ENCODE measurements at places on chromosomes 7 and 10.

- DNase-seq: peak; percentile 73
Measured at GRCh38 chr10:97648562-97649404, 8.3 kb downstream of the PI4K2A start.

- DNase-seq: peak; percentile 14
Measured at GRCh38 chr7:149209518-149210269, 14.3 kb downstream of the ZNF282 start.

DNA sequence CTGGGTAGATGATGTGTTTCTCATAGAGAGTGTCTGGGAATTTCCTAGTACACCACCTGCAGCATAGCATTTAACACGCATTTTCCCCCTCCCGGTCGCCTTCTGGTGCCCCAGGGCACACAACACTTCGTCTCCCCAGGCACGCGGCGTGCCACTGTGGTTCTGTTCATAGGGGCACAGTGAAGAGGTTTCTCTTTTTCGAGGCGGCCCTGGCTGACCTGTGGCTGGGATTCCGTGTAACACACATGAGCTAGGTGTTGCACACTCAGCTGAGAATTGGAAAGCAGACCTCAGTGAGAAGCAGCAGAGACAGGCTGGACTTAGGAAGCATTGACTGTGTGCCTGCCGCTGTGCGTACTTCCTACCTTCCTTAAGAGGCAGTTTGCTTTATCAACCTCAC lies 214.3 kb upstream of the SHH start:
- no peak for DNase-seq

- DNase-seq: no peak
Measured at GRCh38 chr7:101950450-101951119, 133.2 kb downstream of the CUX1 start.

- DNase-seq: no peak
Measured at GRCh38 chr7:31963569-31964175, 106.5 kb downstream of the PDE1C start.

DNA sequence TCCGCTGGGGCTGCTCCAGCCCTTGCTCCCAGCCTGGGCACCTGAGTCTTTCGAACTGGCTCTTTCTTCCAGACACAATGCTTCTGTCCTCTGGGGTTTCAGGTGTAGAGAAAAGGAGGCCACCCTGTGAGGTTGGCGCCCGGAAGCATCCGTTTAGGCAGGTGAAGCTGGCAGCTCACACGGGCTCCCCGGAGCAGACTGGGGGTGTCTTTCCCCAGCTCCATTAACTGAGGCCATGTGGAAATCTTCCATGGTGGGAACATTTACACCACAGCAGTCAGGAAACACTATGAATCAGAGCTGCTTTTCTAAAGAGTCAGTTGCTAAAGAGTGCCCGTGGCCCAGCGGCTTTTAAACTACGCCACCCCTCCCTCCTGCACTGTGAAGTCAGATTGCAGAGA lies 29.2 kb downstream of the PRKAG2 start:
- DNase-seq: no peak

GRCh38 chr7:133207687-133208086 lies 45.2 kb upstream of the EXOC4 start:
- DNase-seq: no peak

GRCh38 chr7:91566402-91566732 lies 302.1 kb downstream of the FZD1 start:
- no peak for DNase-seq

DNA sequence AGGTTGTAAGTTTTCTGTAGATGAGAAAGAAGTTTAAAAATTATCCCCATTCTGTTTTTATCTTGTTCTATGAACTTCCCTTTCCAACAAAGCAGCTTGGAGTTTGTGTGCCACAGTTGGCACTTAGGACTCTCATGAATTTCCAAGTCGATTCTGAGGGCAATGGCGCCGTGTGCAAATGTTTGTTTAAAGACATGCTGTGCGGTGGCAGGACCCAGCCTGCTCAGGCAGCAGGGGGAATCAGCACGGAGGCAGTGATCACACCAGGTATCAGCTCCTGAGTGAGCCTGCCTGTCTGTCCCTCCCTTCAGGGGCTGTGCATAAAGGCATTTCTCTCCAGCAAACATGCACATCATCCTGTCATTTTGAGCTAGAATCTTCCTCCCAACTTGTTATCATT lies 109.8 kb upstream of the WDR11 start:
- DNase-seq: no peak

DNA sequence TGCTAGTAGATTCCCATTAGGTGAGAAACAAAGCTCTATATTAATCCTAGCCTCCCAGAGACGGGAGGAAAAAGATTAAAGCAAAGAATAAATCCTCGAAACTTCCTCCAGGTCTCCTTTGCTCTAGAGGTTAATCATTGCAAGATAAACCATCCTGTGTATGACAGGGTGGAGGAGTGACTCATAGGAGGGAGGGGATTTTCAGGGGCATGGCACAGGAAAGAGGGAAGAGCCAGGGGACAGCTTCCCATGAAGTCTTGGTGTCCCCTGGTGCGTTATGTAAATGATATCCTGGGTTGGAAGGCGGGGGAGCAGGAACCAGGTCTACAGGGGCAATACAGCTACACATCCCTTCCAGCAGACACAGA lies 780 bp downstream of the CYP3A5 start:
- peak; percentile 95 for DNase-seq

DNA sequence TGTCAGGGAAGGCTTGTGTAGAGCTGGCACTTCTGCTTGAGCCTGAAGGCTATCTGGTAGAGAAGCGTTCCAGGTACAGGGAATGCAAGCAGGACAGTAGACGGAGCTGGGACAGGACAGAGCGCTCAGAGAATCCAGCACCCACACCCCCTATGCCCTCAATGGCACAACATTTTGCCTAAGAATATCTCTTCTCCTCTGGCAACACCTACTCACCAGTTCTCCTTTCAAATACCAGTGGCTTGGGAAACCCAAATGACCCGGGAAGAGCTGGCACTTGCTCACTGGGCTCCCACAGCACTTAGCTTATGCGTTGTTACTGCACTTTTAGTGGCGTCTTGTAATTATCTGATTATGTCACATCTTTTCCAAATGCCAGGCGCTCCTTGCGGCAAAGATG lies 118.6 kb downstream of the RNF216 start:
- no peak for DNase-seq

DNA sequence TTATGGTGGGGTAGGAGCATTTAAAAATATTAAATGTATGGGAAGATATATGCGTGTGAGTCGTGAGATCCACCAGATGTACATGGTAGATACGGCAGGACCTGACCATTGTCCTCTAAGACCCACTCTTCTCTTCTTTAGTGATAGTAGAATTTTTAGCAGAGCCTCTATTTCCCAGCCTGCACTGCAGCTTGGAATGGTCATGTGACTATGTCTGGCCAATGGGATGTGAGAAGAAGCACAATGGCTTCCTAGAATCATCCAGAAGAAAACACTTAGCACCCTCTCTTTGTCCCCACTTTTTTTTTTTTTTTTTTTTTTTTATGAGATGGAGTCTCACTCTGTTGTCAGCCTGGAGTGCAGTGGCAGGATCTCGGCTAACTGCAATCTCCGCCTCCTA lies 86.6 kb upstream of the CYTH3 start:
- no peak for DNase-seq

GRCh38 chr10:102484021-102484420 lies 18.5 kb downstream of the ACTR1A start:
- DNase-seq: no peak

DNA sequence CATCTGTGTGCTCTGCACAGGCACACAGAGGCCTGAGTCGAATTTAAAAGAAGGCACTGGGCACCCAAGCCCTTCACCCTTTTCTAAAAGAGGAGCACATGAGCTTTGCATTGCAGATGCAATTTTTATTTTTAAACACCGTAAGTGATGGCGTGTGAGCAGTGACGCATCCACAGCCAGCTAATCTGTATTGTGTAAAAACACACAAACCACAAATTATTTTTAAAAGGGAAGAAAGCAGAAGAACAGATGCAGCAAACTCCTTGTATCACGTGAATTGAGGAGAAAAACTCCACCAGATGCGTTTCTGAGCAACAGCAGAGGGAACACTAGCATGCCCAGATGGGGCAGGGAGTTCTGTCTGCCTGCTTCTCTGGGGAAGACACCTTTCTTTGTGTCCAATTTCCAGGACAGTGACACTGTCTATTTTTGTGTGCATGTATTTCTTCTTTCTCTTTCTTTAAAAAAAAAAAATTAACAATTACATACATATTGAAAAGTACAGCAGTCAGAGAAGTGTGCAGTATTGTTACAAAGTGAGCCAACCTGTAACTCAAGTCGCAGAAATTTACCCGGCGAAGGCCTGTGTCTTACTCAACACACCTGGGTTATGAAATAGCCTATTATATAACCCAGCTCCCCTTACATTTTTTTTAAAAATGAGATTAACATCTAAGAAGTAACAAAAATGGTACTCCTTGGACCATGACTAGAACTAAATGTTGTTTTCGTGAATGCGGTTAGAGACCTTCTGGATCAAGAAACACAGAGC lies 39.2 kb downstream of the EEPD1 start:
- no peak for DNase-seq

GRCh38 chr7:120993553-120994191 lies 5.2 kb downstream of the CPED1 start:
- DNase-seq: no peak

DNA sequence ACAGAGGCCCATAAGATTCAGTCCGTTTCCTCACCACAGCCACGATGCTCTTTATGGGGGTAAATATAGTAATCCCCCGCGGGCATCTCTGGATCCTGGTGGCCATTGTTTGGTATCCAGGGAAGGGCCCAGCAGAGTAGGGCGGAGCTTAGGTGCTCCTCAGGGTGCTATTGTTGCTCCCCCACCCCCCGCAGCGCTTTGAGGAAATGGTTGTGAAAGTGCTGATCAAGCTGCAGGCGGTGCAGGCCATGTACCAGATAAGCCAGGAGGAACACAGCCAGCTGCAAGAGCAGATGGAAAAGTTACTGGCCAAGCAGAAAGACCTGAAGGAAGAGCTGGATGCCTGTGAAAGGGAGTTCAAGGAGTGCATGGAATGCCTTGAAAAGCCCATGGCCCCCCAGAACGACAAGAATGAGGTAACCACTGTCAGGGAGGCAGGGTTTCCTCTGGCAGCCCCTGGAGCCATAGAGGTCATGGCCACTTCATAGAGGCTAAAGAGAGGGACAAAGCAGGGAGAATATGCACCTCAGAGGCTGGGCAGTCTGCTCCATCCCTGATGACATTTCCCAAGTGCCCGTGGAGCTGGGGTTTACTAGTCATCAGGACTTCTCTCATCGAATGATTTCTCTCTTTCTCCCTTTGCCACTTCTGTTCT lies 17.6 kb upstream of the FLNC start:
- DNase-seq: no peak

DNA sequence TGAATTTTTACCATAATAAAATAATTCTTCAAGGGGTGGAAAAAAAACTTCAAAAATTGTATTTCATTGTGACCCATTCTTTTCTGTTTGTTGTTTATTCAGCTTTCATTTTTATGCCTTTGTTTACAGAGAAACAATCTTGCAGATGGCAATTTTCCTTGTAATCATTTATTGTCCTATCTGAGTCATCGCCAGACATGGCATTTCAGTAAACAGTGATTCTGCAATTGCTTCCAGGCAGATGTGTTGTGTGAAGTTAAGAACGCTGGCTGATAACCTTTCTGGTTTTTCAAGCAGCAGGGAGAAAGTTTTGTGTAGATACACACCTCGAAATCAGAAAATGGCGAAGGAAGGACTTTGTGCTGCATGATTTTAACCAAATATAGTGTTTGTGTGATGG lies 80.7 kb upstream of the RPA3 start:
- no peak for DNase-seq

DNA sequence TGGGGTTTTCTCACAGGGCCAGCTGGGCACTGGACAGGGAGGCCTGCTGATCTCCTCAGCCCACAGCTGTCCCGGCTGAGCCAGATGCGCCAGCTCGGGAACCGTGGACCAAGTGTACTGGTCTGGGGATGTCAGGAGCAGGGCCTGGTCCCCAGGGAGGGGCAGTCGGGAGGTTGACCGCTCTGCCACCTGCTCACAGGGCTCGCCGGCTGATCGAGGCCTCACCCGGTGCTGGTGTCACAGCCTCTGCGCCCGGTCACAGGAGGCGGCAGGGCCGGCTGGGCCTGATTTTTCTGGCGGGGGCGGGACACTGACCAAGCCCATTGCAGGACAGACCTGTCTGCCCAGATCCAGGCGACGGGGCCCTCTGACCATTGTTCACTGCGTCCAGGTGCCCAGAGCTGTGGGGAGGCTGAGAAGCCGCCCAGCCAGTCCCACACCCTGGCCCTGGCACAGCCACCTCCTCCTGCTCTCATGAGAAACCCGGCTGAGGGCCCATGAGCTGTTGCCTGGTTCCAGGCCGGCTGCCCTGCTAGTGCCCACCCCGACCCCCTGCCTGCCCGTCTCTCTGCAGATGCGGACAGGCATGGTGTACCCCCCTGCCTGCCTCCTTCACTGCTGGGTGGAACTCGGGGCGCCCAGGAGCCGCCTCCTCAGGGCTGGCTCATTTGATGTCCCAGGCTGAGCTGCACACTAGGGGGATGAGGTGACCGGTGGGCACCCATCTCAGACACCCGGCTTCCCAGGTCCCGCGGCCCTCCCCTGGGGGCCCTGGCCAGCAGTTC lies 3.0 kb upstream of the TMEM184A start:
- DNase-seq: no peak
